ENCODE measurements at places on chromosomes 4 and X.

DNA sequence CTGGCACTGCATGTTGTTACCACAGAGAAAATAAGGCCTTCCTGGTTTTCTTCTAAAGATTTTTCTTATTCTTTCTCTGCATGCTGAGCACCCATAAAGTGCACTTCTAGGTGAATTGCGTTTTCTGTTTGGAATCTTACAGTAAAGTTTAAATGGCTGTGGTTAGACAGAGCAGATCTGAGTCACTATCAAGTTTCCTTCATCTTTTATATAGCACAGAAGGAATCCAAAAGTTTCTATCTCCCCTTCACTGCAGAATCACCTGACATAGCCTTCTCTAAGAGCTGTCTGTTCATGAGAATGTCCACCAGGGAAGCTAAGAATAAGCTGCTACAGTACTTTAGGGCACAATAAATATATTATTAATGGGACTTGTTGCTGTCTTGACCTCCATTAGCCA is 455.5 kb upstream of the FAM241A start:
- DNase-seq: no peak

DNA sequence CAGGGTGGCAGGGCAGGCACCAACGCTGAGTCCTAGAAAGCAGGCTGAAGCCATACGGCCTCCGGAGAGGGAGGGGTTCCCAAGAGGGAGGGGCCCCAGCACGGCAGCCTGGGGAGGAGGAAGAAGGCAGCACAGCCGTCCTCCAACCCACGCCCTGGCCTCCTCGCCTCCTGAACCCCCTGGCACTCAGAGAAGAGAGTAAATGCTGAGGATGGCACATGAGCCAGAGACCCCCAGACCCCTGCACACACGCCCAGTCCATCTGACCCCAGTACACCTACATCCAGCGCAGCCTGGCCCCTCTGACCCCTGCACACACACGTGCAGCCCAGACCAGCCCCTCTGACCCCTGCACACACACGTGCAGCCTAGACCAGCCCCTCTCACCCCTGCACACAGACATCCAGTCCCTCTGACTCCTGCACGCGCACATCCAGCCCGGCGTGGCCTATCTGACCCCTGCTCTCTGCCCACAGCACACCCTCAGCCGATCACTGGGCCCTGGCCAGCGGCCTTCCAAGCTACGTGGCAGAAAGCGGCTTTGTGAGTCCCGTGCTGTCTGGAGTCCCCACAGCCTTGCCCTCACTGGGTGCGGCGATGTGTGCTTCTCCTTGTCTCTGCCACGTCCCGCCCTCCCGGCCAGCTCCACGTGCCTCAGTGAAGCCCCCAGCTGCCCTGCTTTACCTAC is 18.5 kb downstream of the ATP5ME start:
- DNase-seq: no peak

DNA sequence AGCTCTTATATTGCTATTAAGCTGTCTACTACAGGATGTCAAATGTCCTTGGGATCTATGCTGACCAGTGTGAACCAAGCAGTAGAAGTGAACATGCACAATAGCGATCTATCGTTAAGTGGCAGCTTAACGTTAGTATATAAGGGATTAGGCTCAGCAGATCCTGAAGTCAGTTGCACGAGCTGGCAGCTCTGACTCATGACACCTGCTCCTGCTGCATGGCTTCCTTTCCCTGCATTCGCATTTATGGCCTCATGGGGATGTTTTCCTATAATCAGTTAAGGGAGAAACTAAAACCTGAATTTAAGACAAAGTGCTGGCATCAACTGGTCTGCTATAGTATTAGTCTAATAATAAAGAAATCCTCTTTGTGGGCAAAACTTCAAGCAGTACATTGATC is 12.7 kb upstream of the MCUB start:
- DNase-seq: no peak

- no peak for DNase-seq
These were observed 455.4 kb upstream of the ADGRL3 start for GRCh38 chr4:60744767-60745166.

DNA sequence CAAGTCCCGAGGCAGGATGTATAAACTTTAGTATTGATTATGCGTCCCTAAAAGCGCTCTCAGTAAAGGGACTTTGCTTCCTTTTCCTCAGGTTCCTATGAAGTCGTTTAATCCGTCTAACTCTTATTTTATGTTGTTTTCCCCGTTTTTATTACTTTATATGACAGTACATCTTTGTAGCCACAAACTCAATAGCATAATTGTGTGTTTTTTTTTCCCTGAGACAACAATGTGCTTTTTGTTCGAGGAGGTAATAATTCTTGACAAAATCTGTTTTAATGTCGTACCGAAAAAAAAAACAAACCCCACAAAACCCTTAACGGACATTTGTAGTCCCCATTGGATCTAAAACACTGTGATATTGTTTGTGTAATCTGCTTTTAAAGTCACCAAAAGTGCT is 17.9 kb upstream of the PPP2R3B start:
- DNase-seq: no peak

DNA sequence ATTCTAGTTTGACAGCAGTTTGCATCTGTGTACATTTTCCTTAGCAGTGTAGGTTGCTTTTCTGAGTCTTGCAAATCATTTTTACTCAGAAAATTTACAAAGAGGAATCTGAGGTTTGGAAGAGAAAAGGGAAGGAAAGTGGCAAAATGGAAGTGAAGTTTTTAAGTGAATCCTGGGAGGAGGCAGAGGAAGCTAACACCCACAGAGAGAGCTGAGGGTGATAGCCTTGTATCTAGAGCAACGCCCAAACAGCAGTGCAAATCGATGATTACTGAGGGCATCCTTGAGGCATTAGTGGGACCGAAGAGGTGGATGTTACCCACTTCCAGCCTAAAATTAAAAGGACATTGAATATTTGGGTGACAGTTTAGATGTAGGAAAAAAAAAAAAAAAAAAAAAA is 31.8 kb downstream of the KLF3 start:
- no peak for DNase-seq

- peak; percentile 40 for DNase-seq
These were observed 201.3 kb downstream of the RBM46 start for GRCh38 chr4:154982187-154983047.

DNA sequence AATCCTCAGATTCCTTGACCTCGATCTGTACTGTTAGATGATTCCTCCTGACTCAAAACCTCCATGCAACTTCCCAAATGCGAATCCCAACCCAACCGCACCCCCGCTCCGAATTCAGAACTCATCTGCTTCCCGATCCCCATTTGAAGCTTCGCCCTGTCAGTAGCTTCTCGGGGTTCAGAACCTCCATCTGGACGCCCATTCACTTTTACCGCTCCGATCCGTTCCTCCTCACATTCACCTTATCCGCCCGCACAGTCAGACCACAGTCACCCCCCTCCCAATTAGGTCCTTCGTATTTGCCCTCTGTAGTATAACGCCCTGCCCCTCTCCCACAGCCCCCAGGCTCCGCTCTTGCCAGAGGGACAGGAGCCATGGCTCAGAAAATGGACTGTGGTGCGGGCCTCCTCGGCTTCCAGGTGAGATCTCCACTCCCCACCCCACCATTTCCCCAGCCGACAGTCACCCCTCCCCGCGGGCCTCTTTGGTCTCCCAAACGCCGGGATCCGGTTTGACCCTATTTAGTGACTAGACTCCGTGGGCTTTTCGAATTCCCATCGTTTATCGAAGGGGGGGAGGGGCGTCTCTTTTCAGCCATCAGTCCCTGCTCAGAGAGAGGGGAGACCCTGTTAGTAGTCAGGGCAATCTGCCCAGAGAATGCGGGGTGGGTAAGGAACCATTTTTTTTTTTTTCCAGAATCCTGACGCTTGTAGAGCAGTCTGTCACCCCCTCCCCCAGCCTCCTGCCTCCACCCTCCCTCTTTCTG is 691 bp downstream of the MAGED1 start:
- DNase-seq: no peak

- no peak for DNase-seq
These were observed 6.4 kb downstream of the RPL9 start for GRCh38 chr4:39452153-39452859.

GRCh38 chr4:8556341-8557150 is 23.6 kb upstream of the GPR78 start:
- DNase-seq: peak; percentile 31

DNA sequence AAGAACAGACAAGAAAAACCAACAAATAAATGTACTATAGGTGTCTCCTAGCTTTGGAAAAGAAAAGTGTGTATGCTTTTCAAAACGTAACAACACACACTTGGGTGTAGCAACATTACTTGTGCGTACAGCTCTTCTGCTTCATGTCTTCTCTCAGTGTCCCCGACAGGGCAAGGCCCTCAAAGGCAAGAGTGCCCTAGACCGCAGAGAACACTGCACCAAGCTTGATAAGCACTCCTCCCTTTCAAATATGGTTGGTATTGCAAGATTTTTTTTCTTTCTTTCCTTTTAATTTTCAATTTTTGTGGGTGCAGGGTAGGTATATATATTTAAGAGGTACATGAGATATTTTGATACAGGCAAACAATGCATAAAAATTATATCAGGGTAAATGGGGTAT is 106.8 kb downstream of the EIF4E start:
- no peak for DNase-seq

GRCh38 chr4:69984030-69984443 is 11.7 kb upstream of the STATH start:
- DNase-seq: peak; percentile 30

GRCh38 chr4:41140410-41140809 is 73.9 kb downstream of the APBB2 start:
- no peak for DNase-seq

GRCh38 chrX:72126048-72126415 is 5.7 kb downstream of the RTL5 start:
- no peak for DNase-seq

DNA sequence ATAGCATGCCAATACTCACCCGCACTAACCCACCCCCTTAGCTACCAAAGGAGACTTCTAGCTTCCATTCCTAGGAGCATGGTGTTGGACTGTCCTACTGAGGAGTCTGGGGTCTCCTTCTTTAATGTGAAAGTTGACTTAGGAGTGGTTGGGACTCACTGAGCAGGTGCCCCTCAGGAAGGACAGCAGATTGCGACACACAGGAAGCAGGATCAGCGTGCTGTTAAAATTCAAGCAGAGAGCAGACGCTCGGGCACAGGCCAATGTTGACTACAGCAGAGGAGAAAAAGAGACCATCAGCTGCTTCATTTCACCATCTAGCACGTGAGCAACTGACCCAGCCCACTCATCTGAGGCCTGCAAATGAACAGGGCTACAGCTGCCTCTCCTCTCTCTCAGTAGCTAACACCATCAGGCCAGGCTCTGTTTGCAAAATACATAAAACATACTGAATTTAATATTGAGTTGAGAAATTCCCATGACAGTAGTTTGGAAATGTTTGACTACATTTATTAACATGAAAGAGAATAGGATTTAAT is 10.8 kb downstream of the NOX1 start:
- no peak for DNase-seq

- DNase-seq: no peak
These were observed 54.0 kb upstream of the LDB2 start for GRCh38 chr4:16952462-16952871.

GRCh38 chr4:107432451-107432850 is 287.6 kb downstream of the PAPSS1 start:
- no peak for DNase-seq

DNA sequence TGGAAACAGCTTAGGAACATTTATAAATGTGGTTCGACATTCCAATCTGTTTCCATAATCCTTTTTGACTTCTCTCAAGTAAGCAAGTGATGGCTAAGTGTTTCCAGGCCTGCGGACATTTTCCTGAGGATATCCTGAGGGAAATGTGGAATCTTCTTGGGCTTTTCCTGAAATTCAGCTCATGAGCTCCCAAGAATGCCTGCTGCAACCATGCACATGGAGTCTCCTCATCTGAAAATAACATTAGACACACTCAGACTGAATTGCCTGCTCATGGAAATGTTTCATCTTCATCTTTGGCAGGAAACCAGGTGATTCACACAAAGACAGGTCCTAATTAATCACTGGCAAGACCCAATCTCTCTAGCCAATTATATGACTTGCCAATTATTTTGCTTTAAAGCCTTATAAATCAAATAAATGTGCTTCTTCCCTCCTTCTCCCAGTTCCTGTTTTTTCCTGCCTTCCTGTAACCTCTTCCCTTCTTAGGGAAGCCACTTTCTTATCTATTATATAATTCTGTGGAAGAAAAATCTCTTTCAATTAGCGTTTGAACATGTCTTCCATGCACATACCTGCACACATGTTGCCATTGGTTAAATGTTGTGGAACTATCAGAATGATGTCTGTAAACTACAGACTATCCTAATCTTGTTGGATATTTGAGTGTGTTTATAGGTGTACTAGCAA is 104.6 kb upstream of the MXRA5 start:
- DNase-seq: no peak

GRCh38 chr4:182193311-182193710 is 49.9 kb upstream of the TENM3 start:
- no peak for DNase-seq

DNA sequence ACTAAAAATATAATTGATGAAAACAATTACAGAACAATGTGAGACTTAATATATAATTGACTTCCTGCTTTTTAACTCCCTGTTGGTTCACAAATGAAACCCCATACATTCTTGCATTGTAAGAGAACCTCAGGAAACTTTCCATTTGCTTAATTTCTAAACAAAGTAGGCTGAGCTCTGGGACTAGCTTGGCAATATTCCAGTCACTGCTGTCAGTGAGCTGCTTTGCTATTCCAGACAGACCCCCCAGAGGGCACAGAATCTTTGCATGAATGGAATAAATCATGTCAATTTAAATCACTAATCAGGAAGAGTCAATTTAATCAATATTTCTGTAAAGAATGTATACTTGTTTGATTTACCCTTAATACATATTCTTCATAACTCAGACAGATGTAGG is 110.6 kb downstream of the NEXMIF start:
- no peak for DNase-seq

DNA sequence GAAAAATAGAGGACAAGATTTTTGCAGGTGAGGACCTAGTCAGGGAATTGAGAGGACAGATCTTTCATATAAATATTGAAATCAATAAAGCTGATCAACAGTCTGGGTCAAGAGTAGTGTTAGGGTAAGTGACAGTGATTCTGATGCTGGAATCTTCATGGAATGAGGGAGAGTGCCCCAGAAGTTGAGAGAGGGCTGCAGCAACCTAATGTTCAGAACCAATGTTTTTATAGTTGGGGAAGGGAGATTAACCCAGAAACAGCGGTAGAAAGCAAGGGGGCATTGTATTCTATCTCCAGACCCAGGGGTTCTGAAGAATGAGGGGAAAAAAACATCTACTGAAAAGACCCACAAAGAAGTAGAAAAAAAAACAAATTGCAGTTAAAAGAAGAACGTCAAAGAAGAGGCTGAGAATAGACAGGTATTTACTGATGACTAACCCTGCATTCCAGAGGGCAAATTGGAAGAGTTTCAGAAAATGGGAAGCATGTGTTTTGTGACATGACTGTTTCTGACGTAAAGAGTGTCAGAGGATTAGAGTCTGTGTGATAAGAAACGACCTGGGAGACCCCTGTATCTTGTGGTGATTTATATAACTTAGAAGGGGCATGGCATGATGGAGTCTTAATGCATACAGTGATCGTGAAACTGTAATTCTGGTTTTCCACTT is 819.6 kb upstream of the EPHA5 start:
- peak; percentile 82 for DNase-seq

DNA sequence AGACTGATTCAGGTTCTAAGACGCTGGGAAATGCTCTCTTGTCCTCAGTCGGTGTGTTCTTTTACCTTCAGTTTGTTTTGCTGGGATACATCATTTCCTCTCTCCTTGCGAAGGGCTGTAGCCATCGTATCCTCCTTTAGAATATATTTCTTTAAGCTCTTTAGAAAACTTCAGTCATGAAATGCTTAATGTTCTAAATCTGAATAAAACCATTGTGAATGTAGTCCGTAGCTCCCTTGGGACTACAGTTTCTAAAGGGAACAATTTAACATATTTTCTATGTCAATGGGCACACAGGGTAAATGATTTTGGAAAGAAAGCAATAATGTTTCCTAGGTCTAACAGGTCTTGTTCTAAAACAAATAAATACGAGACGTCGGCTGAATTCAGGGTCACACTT is 40.6 kb downstream of the STOX2 start:
- no peak for DNase-seq

Measured in brain microvascular endothelial cell (primary cell).